ENCODE measurements at places on chromosomes 3 and 15.

GRCh38 chr3:34947834-34948233, 691.5 kb upstream of the ARPP21 start:
- no peak for DNase-seq

GRCh38 chr3:23146163-23146562, 57.0 kb upstream of the UBE2E2 start:
- no peak for DNase-seq

- DNase-seq = no peak
Measured at GRCh38 chr3:17747890-17748247, 5.4 kb upstream of the TBC1D5 start.

- DNase-seq = no peak
Measured at GRCh38 chr3:99971761-99972160, 142.5 kb downstream of the FILIP1L start.

GRCh38 chr15:77974098-77974414, 103.5 kb downstream of the TBC1D2B start:
- DNase-seq = no peak

DNA sequence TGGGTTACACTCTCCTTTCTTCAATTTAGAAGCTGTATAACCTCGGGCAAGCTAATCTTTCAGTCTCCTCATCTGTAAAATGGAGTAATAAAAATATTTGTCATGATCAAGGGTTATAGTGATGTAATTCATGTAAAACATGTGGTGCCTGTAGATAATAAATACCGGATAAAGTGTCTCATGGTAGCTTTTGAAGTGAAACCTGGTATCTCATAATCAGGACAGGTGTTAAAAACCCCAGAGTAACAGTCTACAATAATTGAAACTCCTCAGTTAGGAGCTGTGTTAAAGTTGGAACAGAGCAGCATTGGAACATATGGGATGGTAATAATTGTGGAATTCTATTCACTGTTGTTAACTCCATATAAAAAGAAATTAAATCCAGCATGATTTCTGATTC, 884 bp upstream of the KNL1 start:
- no peak for DNase-seq

- DNase-seq = no peak
Measured at GRCh38 chr3:183315739-183316138, 62.7 kb downstream of the B3GNT5 start.

- peak; percentile 59 for DNase-seq
Measured at GRCh38 chr3:15860014-15860934, 62.5 kb upstream of the ANKRD28 start.

- DNase-seq = peak; percentile 79
Measured at GRCh38 chr15:73851689-73852088, 21.7 kb upstream of the TBC1D21 start.

DNA sequence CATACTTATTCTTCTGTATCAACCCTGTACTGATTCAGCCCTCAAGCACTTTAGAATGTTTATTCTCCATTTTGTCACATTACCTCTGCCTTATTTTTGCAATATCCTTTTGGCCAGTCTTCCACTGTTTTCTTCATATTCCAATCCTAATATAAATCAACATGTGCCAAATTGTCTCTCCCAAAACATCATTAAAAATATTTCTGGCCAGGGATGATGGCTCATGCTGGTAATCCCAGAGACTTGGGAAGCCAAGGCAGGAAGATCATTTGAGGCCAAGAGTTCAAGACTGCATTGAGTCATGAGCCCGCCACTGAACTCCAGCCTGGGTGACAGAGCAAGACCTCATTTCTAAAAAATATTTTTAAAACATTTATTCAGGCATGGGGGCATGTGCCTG, 641.4 kb upstream of the CBLB start:
- no peak for DNase-seq

- no peak for DNase-seq
Measured at GRCh38 chr3:42749025-42749752, 23.9 kb downstream of the CCDC13 start.

DNA sequence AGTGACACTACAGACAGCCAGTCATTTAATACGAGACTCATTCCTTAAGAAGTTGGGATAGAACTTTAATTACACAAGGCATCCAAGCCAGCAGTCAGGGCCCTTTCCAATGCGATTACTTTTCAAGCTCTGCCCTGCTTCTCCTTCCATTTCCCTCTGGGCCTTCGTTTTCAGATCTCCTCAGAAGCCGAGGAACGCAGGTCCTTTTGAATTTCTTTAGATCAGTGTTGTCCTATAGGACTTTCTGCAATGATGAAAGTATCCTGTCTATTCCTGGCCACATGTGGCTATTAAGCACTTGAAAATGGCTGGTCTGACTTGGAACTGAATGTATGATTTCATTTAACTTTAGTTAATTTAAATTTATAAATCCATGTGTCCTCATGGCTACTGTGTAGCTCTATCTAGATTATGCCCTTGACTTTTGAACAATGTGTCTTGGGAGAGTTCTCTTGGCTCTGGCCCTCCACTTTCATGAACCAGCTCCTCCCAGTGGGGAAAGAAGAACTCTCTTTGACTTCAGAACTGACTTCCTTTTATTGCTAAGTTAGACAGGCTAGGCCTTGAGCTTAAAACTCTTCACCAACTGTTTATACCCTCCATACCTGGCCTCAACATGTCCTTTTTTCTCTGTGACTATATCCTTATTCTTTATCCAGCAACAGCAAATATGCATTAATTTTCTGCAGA, 22.6 kb downstream of the TGFBR2 start:
- DNase-seq = peak; percentile 55

Measured in activated naive CD4-positive, alpha-beta T cell treated with anti-CD3 and anti-CD28 coated beads for 36 hours (primary cell).